ENCODE measurements at places on chromosomes 1 and 21.

DNA sequence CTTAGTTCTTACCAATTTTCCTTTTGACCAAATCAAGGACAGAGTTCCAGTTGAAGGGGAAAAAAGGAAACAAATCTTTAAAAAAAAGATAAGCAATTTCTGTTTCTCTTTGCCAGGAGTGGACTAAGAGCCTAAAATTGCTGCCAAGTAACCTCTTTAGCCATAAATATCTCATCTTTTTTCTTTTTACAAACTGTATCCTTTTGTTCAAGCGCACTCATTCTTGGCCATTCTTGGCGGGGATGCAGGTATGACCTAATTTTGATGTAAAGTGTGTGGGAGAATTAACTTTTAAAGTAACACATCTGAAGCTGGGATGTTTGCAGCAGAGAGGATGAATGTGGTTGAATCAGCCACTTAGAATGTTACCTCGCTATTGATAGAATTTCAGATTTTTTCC is 13.4 kb upstream of the KIF1B start:
- no peak for DNase-seq

DNA sequence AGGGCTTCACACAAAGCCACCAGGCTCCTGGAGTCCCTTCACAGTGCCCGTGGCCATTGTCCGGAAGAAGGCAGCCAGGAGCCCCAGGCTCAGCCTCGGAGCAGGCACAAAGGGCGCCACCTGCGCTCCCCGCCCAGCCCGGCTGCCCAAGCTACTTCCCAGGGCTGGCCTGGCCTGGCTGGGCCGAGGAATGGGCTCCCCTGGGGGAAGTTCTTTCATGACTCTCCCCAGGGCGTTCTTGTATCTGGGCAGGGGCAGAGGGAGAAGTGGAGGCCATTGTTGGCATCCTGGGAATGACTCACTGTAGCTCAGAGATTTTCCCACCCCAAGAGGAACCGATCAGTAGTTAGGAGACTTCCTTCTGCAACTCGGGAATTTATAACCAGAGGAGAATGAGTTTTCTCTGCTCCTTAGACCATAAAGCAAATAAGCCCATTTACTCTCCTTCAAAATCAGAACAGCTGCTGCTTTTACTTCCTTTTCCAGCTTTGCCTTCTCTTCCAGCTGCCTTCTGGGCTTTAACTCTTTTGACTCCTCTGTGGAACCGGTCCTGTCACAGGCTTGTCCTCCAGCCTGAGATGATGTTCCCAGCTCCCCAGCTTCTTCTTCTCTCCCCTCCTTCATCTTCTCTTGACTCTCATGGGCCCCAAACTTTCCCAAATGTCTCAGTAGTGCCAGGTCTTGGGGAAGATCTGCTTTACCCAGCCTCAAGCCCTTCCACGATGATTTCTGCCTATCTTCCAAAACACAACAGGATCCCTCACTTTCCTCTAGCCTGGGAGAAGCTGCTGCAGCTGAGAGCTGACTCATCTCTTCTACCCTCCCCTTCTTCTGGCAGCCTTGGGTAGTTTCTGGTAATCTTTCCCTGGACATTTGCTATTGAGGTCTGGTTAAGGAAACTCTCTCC is 118.7 kb upstream of the CD34 start:
- no peak for DNase-seq

DNA sequence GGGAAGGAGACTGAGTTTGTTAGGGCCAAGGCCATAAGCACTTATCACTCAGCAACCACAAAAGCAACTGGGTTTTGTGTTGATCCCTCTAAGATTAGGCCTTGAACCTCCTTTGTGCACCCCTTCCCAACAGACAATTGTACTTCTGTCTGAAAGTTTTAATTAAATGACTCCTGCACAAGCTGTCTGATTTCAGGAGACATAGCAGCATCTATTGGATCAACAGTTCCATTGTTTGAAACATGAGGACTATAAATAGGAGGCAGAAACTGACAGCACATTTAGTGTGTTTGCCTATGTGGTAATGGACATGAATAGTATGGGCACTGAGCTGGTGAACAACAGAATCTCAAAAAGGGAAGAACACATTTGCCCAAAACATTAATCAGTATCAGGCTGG is 167.3 kb upstream of the KCNJ6 start:
- no peak for DNase-seq

DNA sequence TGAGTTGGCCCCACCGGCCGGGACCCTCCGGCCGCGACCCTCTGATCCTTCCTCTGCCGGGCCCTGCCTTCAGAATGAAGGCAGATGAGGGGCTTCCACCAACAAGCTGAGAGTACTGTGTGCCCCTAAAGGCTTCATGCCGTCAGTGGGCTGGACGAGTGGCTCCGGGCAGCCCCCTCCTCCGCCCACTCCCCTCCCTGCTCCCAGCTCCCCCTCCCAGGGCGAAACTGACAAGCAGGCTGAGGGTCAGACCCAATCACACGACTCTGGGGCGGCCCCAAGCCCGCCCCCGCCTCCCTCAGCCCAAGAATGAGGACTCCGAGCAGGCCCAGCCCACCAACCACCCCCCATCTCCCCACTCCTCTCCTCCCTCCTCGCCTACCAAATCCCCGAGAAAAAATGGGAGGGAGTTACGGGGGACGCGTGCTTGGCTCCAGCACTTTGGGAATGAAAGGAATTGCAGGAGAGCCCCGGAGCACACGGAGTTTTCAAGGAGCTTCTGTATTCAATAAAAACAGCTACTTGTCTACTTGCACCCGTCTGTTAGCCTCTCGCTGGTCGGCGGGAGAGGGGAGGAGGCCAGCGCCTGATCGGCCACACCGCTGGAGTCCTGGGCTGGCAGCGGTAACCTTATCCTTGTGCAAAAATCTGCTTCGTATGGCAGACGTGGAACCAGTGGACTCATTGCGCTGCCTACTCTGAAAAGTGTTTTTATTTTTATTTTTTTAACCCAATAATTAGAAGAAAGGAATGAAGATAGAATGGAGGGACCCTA is at the start of gene COL11A1:
TSS of gene COL11A1 (minus strand) at position 147 of the 775 bp plus-strand sequence. CDS start 344 bp downstream, outside the sequence.
- DNase-seq: no peak

DNA sequence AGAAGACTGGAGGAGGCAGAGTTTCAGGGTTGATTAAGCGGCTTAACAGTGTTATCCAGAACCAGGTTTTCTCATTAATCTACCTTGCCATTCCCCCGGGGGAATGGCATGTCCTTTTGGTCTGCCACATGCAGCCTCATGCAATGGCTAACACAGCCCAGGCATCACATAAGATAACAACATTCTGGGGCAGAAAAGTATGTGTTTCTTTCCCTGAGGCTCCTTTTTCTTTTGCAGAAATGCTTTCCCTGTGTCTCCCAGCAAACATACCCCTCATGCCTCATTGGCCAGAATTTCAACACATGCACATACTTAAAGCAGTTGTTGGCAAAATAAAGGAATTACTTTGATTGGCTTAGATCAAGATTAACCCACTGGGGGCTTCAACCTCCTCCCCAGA is 98.6 kb downstream of the OMA1 start:
- DNase-seq: no peak

GRCh38 chr1:75338616-75339483 is 204.7 kb downstream of the LHX8 start:
- no peak for DNase-seq

- no peak for DNase-seq
Observed at GRCh38 chr1:109275706-109276345, 7.1 kb downstream of the PSRC1 start.

DNA sequence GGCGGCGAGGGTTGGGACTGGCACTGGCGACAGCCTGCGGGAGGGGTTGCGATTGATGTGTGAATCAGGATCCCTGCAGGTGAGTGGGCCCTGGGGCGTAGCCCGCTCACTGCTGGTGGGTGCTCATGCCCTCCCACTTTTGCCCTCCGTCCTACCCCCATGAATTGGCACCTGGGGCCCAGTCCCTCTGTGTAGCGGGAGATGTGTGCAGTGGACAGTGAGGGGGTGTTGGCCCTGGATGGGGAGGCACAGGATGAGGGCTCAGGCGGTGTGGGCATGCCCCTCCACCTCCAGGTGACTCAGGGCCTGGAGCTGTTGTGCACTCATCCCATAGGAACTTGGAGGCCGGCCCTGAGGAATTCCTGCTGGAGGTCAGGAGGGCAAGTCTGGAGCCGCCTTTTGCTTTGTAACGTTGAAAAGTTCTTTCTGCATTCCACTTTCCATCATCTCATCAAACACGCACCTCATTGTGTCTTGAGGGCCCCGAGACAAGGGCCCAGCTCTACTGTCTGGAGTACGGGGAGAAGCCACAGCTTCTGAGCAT is 3.0 kb downstream of the PEAR1 start:
- DNase-seq: no peak

GRCh38 chr1:15110867-15111230 is 42.7 kb upstream of the TMEM51 start:
- DNase-seq: no peak

DNA sequence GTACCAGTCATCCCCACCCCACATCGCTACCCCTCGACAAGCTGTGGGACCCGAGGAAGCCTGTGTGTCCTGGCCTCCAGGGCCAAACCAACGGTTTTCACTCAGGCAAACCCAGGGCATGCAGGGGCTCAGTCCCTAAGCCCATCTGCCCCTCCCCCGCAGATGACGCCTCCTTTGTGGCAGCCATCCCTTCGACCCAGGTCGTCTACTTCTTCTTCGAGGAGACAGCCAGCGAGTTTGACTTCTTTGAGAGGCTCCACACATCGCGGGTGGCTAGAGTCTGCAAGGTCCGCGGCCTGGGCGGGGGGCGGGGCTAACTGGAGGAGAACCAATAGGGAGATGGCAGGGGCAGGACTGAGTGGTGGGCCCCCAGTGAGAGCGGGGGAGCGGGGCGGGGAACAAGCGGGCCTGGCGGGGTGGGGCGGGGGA is 7.4 kb downstream of the SEMA4A start:
- DNase-seq: peak; percentile 57

DNA sequence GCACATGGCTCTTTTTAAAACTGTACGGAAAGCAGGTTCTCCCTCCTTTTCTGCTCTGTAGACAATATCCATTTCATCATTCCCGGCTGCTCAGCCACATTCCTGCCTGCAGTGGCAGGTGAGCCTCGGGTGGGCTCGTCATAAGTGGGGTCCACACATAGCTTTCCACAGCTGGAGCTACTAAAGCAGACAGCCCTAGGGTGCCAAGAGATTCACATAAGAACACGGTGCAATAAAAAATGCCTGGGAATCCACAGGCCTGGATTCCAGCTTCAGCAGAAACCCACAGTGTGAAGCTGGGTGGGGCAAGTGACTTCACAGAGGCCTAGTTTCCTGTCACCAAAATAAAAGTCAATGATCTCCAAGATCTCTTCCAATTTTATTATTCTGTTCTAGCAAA is 96.4 kb downstream of the MIS18A start:
- DNase-seq: no peak

Measured in activated gamma-delta T cell treated with anti-CD3 and anti-CD28 coated beads, Interleukin-2, amount 50 U/mL, for 16 hours (primary cell).